ENCODE measurements at places on chromosomes 5 and 9.

DNA sequence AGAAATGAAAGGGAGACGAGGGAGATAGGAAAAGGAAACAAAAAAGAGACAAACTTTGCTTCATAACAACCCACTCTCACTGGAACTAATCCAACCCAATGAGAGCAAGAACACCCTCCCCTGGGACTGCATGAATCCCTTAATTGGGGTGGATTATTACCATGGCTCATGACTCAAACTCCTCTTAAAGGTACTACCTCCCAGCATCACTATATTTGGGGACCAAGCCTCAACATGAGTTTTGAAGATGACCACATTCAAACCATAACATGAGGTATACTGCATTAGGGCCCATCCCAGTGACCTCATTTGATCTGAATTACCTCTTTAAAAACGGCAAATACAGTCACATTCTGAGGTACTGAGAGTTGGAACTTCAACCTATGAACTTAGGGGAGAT is 8.0 kb downstream of the MTAP start:
- no peak for DNase-seq

- DNase-seq = no peak
Observed at GRCh38 chr9:135952664-135953206, 8.4 kb downstream of the UBAC1 start.

DNA sequence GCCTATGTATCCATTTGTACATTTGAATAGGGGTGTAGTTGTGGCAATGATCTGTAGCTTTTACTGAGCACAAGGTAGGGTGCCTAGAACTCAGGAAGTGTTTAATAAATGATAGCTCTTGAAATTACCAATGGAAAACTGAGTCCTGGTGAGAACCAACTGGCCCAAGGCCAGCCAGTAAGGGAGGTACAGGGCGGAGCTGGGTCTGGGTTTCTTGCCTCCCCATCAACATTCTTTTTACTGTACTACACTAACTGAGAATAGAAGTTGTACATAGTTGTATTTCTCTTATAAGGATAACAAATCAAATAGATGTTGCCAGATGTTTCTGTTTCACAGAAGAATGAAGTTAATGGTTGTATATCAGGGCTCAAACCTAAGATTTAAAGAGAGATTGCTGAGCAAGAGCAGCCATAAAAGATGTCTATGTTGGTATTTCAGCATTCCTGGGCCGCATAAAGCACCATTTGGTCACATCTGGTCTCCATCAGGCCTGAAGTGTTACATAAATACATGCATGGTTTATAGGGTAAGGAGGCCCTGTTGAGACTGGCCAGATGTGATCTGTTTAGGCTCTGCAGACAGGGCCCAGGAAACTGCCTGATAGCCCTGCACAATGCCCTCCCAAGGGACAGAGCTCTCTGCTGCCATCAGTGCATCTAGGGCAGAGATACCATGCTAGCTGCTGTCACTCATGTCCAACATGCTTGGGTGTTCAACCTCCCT is 210.5 kb downstream of the NXNL2 start:
- no peak for DNase-seq

- DNase-seq = no peak
Observed at GRCh38 chr9:87227456-87227855, 270.2 kb upstream of the DAPK1 start.

DNA sequence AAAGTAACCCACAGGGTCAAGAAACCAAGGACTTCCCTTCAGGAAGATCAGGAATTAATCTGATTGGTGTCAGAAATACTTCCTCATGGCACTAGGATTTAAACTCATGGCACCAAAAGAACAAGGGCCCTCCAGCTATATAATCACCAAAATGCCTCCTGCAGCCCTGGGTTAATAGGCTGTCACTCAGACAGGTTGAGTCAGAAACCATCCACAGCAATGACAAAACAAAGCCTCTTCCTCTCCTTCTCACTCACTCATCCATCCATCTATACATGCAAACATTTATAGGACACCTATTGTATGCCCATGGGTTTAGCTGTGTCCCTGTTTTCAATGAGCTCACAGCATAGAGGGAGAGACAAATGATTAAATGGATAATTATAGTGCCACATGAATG is 62.5 kb upstream of the SPOCK1 start:
- DNase-seq = no peak

GRCh38 chr5:156380848-156381247 is 53.9 kb downstream of the SGCD start:
- DNase-seq = no peak

- no peak for DNase-seq
Observed at GRCh38 chr5:15585128-15585527, 85.1 kb downstream of the FBXL7 start.

DNA sequence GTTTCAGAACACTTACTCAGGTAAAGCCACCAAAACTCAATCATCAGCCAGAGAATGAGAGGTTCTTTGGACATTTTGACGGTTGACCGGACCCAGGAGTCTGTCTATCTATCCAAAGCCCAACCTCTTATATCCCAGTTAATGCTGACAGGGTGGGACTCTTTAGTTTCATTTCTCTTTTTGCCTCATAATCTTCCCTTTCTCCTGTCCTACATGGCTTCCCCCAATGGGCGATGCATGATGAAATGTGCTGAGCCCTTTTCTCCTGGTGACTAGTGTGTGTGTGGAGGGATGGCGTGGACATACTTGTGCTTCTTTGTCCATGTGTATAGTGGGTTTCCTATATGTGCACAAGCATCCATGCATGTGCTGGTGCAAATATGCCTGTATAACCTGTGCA is at the start of gene TIMD4:
TIMD4 (minus strand) TSS at position 102 of the 400 bp plus-strand sequence; CDS start at position 74, 28 bp downstream.
- no peak for DNase-seq

- DNase-seq = no peak
Observed at GRCh38 chr9:114916481-114916880, 13.9 kb downstream of the TNFSF8 start.
